Activated naive CD4-positive, alpha-beta T cell treated with Interleukin-2 at 50 U/mL for 16 hours (primary cell): ENCODE measurements at places on chromosomes 6 and 20.

DNA sequence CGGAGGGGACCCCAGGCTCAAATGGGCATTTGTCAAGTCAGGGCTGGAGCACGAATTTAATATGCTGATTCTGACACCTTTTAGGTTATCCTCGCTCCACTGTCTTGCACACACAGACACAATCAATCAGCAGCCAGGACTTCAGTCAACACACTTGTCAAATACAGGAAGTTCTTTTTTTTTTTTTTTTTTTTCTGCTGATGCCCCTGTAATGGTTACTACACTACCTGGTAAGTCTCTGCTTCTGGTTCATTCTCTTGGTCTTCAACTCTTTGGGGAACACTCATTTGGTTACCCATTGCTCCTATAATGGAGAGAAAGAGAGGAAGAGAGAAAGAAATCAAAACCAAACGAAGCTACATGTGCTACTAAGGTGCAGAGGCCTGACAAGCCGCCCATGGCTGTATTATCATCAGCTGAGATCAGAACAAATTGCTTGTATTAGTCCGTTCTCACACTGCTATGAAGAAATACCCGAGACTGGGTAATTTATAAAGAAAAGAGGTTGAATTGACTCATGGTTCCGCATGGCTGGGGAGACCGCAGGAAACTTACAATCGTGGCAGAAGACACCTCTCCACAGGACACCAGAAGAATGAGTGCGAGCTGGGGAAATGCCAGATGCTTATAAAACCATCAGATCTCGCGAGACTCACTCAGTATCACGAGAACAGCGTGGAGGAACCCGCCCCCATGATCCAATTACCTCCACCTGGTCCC is 11.8 kb downstream of the BCAS1 start:
- DNase-seq, result no peak

GRCh38 chr6:15916581-15916980 is 212.3 kb upstream of the MYLIP start:
- no peak for DNase-seq

DNA sequence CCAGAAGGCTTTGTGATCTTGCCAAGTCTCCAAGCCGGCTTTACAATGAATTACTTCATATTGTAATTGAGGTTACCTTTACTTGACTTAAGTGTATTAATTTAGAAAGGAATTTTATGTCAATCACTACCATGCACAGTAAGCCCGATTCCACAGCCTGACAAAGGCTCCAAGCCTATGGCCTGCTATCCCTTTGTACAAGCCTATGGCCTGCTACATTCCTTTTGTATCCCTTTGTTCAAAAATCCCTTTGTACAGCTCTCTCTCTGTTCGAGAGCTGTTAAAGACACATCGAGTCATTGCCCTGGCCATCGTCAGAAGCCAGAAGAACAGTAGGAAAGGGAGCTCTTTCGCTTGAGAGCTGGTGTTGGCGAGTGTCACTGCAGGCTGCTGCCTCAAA is 2.7 kb upstream of the EDN3 start:
- DNase-seq, result no peak

- no peak for DNase-seq
Measured at GRCh38 chr20:63167026-63167917, 48.7 kb downstream of the YTHDF1 start.

DNA sequence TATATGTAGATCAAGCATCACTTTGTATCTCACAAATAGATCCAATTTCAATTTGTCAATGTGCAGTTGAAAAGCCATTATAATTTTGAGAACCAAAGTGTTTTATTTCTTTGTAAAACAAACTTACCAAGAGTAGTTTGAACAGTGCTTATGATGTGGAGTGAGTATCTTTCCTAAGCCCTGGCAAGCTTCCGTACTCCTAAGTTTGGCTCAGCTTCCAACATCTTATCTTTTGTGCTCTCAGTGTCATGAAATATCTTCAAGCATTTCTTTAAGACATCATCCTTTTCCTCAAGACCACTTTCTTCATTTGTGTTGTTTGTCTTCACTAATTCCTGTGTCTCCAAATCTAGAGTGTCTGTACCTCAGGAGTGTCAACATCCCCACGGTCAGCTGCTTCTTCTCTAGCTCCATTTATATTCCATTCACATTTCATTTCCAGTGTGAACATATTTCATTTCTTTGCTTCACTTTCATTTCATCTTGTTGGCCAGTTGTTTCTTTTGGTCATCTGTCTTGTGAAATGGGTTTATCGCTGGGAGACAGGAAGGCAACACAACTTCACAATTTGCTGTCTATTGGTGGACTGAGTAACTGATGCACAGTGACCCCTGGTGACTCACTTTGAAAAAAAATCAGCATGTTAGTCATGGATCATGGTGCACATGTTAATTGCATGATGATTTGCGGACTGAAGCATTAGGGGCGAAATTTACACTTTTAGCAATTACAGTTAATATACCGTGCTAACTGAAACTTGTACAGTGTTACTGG is 36.9 kb downstream of the SLC24A3 start:
- no peak for DNase-seq
